Cerebellum (tissue), 4 donors: ENCODE measurements at places on chromosomes 12 and 14.

DNA sequence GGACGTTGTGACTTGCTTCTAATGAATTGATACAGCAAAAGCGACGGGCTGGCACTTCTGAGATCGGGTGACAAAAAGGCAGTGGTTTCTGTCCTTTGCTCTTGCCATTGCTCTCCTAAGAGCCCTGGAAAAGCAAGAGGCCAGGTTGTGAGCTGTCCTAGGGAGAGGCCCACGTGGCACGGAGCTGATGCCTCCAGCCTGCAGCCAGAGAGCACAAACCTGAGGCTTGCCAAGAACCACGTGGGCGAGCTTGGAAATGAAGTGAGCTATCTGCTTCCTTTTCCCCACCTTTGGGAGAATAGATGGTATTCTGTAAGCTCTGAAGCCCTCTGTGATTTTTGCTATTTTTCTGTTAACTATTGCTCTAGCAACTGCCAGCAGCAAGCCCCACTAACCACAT is 26.4 kb upstream of the NOS1 start:
- DNase-seq = peak; percentile 84

DNA sequence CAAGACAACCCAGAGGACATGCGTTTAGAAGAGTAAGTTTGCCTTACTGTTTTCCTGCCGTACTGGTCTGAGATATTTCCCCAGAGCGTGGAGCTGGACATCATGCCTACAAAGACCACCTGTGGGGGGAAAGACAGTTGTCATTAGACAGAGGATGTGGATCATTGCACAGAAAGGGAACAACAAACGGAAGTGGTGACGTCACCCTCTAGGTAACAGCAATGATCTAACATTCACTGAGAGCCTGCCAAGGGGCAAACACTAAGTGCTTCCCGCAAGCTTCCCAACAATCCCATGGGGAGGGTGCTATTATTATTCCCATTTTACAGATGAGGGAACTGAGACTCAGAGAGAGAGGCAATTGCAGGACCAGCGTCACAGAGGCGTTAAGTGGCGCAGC is 48.5 kb downstream of the SVOP start:
- DNase-seq = no peak

GRCh38 chr14:32073537-32074189 is 3.4 kb upstream of the ARHGAP5 start:
- DNase-seq = peak; percentile 34

- no peak for DNase-seq
These were observed 18.2 kb downstream of the ANKRD9 start for GRCh38 chr14:102491366-102491765.

- DNase-seq = no peak
These were observed 2.0 kb upstream of the FKBP11 start for GRCh38 chr12:48927261-48927660.

GRCh38 chr14:71586131-71586897 is 345.9 kb upstream of the RGS6 start:
- peak; percentile 50 for DNase-seq

GRCh38 chr12:26857465-26858176 is 24.6 kb upstream of the ITPR2 start:
- DNase-seq = no peak

- DNase-seq = no peak
These were observed 15.8 kb downstream of the TRIM9 start for GRCh38 chr14:51079085-51079484.

GRCh38 chr12:50313256-50313931 is 30.1 kb upstream of the LIMA1 start:
- DNase-seq = no peak

GRCh38 chr12:72271451-72272090 is 599 bp upstream of the TRHDE start:
- DNase-seq = peak; percentile 65

GRCh38 chr12:61987173-61987572 is 273.0 kb upstream of the USP15 start:
- DNase-seq = no peak

DNA sequence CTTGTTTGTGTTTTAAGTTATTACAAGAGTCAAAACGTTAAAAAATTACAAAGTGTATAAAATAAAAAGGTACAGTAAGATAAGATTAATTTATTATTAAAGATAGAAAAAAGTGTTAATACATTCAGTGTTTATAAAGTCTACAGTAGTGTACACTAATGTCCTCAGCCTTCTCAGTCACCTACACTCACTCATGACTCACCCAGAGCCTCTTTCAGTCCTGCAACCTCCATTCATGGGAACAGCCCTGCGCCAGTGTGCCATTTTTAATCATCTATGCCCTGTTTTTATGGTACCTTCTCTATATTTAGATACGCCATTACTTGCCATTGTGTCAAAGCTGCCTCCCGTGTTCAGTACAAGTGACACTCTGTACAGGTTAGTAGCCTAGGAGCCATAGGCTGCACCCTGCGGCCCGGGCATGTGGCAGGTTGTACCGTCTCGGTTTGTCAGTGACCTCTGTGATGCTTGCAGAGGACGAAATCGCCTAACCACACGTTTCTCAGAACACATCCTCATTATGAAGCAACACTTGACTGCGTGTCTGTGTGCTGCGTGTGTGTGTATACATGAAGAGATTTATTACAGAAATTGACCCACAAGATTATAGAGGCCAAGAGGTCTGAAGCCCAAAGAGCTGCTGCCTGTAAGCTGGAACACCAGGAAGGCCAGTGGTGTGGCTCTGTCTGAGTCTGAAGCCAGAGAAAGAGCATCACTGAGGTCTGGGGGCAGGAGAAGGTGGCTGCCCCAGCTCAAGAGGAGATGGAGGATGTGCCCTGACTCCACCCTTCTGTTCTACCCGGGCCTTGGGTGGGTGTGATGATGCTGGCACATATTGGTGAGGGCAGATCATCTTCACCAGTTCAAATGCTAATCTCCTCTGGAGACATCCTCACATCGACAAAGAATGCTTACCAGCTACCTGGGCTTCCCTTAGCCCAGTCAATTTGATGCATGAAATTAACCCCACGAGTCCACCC is 116.6 kb upstream of the C14orf180 start:
- no peak for DNase-seq

- DNase-seq = no peak
These were observed 19.3 kb upstream of the SLCO1B1 start for GRCh38 chr12:21111732-21112131.

DNA sequence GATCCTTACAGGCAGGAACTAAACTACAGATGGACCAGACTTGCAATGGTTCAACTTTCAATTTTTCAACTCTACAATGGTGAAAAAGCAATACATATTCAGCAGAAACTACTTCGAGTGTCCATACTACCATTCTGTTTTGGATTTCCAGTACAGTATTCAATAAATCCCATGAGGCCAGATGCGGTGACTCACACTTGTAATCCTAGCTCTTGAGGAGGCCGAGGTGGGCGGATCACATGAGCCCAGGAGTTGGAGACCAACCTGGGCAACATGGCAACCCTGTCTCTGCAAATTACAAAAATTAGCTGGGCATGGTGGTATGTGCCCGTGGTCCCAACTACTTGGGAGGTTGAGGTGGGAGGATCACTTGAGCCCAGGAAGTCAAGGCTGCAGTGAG is 336.1 kb downstream of the MED13L start:
- DNase-seq = no peak

DNA sequence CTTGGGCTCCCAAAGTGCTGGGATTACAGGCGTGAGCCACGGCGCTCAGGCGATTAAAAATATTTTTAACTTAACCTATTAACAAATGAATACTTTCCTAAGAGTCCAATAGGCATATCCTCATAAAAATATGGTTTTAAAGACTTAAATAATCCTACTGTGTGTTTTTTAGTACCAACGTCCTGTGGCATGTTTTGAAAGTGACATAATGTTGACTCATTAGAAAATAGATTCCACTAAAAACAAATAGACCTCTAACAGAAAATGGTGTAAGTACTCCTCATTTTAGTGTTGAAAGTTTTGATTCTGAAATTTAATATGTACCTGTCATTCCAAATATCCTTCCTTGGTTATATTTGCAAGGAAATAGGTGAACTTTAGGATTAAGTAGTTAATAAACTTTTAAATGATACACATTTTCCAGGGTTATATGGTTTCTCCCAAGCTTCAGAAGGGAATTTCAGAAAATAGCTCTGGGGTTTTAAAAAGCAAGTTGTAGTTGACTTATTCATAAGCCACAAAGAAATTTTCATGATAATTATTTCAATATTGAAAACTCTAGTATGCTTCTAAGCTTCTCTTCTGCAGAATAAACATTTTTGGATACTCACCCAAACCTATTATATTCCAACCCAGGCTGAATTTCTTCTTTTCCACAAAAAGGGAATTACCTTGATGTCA is 12.1 kb upstream of the LUM start:
- DNase-seq = no peak

- no peak for DNase-seq
These were observed 521.3 kb upstream of the TMEM132C start for GRCh38 chr12:127745469-127746212.

- no peak for DNase-seq
These were observed 149.0 kb downstream of the KITLG start for GRCh38 chr12:88431246-88431645.

DNA sequence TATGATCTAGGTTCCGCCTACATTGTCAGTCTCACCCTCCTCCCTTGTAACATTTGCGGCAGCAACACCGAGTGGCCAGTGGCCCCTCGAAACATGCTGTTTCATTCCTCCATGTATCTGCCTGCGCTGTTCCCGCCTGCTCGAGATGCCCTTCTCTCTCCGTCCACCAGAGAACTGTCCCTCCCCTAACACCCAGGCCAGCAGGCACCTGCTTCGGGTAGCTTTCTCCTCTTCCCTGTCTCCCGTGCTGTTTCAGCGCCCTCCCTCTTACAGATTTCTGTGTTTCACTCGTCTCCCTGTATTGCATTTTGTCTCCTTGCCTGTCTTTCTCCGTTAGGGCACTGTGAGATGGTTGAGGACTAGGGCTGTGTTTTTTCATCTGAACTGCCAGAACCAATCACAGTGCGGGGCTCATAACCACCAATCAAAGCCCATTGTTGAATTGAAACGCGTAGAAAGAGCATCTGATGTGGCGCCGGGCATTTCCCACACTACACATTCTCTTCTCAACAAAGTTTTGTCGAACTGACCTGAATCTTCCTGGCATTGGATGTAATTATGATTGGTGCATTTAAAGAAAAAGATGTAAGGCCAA is 40.9 kb upstream of the ELK3 start:
- DNase-seq = no peak

GRCh38 chr12:63980211-63980610 is 135.7 kb downstream of the SRGAP1 start:
- no peak for DNase-seq

GRCh38 chr12:62194031-62194430 is 66.2 kb upstream of the USP15 start:
- no peak for DNase-seq

GRCh38 chr14:75689012-75689411 is 28.0 kb downstream of the TTLL5 start:
- no peak for DNase-seq

DNA sequence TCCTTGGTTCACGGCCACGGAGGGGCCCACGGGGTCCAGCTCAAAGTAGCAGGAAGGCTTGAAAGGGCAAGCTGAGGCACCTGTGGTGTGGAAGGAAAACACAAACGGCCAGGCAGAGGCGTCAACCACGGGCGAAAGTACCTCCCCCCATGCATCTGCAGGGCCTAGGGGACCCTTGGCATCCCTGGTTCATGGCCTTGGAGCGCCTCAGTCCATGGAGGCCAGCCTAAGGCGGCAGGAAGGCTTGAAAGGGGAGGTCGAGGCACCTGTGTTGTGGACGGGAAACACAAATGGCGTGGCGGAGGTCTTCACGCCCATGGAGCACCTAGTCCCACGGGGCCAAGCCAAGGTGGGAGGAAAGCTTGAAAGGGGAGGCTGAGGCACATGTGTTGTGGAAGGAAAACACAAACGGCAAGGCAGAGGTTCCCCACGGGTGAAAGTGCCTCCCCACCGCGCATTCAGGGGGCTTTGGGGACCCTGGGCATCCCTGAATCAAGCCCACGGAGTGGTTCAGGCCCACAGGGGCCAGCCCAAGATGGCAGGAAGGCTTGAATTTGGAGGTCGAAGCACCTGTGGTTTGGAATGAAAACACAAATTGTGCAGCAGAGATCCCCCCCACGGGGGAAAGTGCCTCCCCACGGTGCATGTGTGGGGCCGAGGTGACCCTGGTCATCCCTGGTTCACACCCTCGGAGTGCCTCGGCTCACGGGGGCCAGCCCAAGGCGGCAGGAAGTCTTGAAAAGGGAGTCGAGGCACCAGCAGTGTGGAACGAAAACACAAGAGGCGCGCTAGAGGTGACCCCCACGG is 380.8 kb downstream of the ALG10 start:
- no peak for DNase-seq

GRCh38 chr14:68680541-68681051 is 112.3 kb downstream of the ZFP36L1 start:
- DNase-seq = no peak

GRCh38 chr12:4289231-4289878 is 15.8 kb downstream of the CCND2 start:
- no peak for DNase-seq

DNA sequence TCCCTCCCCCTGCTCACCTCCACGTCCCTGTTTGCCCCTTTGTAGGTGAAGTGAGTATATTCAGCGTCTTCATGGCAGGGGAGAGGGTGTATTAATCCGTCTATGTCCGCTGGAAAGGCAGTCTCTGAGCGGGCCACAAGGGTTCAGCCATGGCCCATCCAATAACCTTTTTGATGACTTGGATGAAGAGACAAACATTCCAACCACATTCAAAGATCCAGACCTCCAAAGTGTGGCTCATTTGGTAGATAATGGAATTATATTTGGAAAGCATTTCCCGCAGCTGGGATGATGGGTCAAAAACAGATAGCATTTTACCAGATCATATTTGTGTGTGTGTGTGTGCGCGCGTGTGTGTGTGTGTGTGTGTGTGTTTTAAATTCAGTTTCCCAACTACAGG is 345.9 kb downstream of the DPF3 start:
- no peak for DNase-seq

DNA sequence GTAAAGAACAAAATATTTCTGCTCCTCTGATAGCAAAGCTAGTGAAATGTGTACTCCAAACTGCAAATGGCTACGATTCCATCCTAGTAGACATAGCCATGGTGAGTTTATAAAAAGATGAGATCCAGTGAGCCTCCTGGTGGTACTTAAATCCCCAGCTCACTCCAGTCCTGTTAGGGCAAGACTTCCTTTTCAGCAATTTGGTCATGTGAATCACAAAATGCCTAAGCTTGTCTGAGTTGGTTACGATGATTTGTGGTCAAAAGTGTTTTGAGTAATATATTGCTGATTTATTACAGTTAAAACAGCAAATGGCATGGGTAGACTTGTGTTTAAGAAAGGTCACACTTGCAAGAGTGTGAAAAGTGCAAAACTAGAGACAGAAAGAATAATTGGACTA is 102.7 kb upstream of the NAV3 start:
- no peak for DNase-seq

DNA sequence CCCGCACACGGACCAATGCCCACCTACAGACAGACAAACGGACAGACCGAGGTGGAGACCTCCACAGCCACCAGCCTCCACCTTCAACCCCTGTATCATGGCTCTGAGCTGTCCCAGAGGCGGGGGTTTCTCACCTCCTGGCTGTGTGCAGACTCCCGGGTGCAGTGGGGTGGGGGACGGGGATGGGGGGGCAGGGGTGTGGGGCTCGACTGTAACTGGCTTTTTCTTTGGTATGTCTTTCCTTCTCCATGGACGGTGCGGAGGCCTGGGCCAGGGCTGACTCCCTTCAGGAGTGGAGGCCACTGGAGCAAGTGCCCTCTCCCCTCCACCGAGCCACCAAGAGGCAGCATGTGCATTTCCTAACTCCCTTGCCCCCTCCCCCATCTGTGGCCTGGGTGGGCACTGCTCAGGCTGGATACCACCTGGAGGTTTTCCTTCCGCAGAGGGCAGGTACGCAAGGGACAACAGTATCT is 122.6 kb downstream of the ESRRB start:
- DNase-seq = no peak

- DNase-seq = no peak
These were observed 160.1 kb upstream of the CPNE8 start for GRCh38 chr12:39065455-39065854.

GRCh38 chr14:76067536-76067935 is 82.0 kb downstream of the IFT43 start:
- DNase-seq = no peak
